ENCODE measurements at places on chromosomes 6 and 20. TPM values are rescaled to one million over a fixed set of nuclear protein-coding genes. Genes with fewer than 3 reads are reported as not detected.

LTB gene
- 2.3 TPM for total RNA-seq

TMEM170B gene
- 1.1 TPM for total RNA-seq

CCN6 gene
- total RNA-seq: not detected

MOG gene
- total RNA-seq: not detected

LY6G6C gene
- not detected for total RNA-seq

CCR6 gene
- total RNA-seq: not detected

APOBEC2 gene
- total RNA-seq: not detected

SEL1L2 gene
- not detected for total RNA-seq

METTL24 gene
- not detected for total RNA-seq

SNAP25 gene
- not detected for total RNA-seq

MEI4 gene
- total RNA-seq: under 0.01 TPM

Measured in endothelial cell of coronary artery (primary cell).